ENCODE measurements at places on chromosomes 1 and 21.

- DNase-seq: no peak
Observed at GRCh38 chr1:202752774-202753173, 42.5 kb upstream of the SYT2 start.

DNA sequence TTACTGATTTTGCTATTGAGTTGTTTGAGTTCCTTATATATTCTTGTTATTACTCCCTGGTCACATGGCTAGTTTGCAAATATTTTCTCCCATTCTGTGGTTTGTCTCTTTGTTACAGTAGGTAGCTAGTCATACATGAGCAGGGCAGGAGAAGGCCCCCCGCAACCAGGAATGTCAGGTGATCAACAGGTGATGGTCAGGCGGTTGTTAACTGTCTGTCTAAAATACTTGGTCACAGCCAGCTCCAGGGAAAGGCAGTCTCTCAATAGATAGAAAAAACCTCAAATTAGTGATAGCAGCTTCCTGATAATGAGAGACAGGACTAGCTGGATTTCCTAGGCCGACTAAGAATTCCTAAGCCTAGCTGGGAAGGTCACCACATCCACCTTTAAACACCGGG lies 217.9 kb downstream of the RHOU start:
- DNase-seq: no peak

- DNase-seq: peak; percentile 6
Observed at GRCh38 chr1:18530587-18531502, 50.1 kb downstream of the KLHDC7A start.

- DNase-seq: no peak
Observed at GRCh38 chr1:160638926-160639325, 7.9 kb downstream of the SLAMF1 start.

GRCh38 chr21:45713613-45714012 lies 70.1 kb downstream of the PCBP3 start:
- no peak for DNase-seq

DNA sequence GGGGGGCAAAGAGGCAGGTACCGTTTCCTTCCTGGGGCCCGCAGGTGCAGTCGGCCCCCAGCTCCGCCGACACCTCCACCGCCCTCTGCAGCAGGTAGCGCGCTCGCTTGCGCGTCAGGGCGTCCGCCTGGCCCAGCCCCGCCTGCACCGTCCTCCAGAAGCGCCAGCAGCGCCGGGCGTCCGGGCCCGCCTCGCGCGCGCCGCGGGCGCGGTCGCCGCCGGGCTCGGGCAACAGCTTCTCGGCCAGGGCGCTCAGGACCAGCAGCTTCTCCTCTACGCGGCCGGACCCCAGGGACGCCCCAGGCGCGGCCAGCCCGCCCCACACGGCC lies 863 bp downstream of the TARBP1 start:
- peak; percentile 83 for DNase-seq

DNA sequence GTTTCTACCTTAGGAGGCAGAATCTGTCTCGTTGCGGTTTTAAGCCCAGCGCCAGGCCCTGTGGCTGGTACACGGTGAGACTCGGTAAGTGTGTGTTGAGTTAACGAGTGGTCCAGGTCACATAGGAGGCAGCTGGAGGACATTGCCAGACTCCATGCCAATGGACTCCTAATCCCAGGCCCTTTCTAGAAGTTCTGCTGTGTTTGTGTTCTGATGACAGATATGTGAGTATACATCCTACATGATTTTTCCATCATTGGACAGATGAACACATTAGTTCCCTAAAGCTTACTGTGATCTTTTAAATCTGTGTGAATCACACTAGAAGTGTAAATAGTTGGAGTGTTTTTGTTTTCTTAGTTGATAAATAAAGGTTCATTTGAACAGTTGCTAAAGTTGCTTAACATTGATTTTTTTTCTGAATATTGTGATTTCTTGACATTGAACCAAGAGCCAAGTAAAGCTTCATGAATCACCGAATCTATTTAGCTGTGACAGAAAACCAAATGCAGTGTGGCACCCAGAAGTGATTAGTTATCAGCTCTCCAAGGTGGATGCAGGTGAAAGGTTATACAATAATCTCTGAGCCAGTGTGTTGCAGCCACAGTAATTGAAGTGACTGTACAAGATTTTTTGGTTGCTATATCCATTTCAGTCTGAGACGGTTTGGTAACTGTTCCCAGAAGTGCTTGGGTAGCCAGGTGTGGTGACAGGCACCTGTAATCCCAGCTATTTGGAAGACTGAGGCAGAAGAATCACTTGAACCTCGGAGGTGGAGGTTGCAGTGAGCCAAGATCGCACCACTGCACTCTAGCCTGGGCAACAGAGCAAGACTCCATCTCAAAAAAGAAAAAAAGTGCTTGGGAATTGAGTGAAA lies 46.3 kb downstream of the DOP1B start:
- DNase-seq: no peak

GRCh38 chr1:25621876-25622275 lies 5.3 kb downstream of the MAN1C1 start:
- DNase-seq: no peak

- no peak for DNase-seq
Observed at GRCh38 chr1:54371038-54371941, 34.9 kb downstream of the SSBP3 start.

GRCh38 chr1:61888808-61889207 lies 146.5 kb downstream of the PATJ start:
- no peak for DNase-seq

GRCh38 chr1:53182111-53182593 lies 14.5 kb upstream of the CPT2 start:
- peak; percentile 72 for DNase-seq

GRCh38 chr1:116814926-116815723 lies 60.9 kb downstream of the CD2 start:
- DNase-seq: no peak
